ENCODE measurements at places on chromosomes 3 and 15.

GRCh38 chr3:98985431-98985830 lies 83.9 kb upstream of the DCBLD2 start:
- DNase-seq, result no peak

DNA sequence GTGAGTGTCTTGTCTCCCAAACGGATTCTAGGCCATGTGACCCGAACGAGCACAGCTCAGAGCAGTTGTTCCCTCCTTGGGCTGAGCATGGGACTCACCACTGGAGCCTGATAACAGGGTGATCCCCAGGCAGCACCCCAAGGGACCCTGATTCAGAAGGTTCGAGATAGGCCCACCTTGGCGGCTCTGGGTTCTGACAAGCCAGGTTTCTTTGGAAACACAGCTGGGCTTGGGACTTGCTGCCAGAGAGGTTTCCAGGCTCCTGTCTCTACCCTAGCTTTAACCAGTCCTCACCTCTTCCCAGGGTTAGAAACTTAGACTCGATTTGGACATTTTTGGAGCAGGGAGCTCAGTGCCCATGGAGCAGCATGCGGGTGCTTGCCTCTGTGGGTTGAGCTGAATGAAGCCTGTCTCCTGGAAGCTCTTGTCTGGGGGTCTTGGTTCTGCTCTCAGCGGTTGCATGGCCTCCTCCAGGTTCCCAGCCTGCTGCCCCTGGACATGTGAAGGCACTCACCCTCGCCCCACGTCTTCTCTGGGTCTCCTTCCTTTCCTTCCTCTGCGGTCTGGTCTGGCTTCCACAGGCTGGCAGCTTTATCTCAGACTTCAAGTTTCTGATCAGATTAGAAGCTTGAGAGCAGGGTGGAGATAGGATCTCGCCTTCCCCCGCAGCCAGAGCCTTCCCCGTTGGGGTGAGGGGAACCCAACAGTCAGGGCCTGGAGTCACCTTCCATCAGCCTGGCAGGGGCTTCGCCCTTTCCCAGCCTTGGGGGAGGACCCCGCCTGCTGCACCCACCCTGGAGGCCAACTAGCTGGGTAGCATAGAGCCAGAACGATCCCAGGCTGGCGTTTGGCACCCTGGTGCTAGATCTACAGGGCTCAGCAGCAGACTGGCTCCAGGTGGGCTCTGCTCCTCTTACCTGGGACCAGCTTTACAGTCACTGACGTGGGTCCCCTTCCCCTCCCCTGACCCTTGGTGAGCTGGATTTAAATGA lies 21.0 kb downstream of the PAQR5 start:
- DNase-seq, result no peak

DNA sequence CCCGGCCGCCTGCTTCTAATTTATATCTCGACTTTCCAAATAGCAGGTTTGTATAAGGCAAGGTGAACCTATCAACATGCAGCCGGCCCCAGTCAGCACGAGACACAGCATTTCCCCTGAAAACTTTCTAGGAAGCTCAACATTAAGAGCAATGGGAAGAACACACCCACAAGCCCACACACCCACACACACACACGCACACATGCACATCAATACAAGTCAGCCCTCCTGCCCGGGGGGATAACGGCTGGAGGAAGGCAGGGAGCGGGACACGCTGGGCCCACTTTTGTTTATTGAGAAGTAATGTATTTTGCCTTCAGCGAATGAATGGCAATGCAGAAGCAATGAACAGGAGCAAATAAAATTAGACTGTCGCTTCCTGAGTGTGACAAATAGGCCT lies 83.5 kb downstream of the PCSK6 start:
- no peak for DNase-seq

DNA sequence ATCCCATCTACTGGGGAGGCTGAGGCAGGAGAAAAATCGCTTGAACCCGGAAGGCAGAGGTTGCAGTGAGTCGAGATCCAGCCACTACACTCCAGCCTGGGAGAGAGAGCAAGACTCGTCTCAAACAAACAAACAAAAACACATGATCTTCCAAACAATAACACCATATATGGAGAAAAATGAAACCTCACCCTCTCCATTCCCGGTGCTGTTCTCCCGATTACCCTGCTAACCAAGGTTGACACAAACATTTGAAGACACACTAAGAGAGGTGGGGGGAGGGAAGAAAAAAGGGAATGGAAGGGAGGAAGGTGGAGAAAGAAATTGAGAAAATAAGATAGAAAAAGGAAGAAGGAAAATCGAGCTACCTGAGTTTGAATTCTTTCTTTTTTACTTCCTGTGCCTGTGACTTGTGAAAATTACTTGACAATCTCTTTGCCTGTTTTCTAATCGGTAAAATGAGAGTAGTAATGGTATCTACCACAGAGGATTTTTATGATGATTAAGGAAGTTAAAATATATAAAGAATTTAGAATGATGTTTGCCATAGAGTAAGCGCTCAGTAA lies 1.1 kb upstream of the PLSCR2 start:
- no peak for DNase-seq

DNA sequence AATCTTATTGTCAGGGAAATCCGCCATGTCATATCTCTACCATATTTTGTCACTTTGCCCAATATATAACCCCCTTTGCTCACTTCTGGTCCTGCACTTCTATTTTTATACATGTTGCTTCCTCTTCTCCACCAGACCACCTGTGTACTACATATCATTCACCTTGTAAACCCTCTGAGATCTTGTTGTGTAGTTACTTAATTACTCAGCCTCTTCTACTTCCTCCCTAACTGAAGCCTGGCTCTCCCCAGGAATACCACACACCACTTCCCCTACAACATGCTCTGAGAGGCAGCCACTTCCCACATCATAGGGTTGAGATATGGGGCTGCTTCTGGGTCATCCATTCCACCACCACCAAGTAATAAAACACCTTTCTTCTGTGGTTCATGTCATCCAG lies 10.0 kb downstream of the HEXA start:
- no peak for DNase-seq

DNA sequence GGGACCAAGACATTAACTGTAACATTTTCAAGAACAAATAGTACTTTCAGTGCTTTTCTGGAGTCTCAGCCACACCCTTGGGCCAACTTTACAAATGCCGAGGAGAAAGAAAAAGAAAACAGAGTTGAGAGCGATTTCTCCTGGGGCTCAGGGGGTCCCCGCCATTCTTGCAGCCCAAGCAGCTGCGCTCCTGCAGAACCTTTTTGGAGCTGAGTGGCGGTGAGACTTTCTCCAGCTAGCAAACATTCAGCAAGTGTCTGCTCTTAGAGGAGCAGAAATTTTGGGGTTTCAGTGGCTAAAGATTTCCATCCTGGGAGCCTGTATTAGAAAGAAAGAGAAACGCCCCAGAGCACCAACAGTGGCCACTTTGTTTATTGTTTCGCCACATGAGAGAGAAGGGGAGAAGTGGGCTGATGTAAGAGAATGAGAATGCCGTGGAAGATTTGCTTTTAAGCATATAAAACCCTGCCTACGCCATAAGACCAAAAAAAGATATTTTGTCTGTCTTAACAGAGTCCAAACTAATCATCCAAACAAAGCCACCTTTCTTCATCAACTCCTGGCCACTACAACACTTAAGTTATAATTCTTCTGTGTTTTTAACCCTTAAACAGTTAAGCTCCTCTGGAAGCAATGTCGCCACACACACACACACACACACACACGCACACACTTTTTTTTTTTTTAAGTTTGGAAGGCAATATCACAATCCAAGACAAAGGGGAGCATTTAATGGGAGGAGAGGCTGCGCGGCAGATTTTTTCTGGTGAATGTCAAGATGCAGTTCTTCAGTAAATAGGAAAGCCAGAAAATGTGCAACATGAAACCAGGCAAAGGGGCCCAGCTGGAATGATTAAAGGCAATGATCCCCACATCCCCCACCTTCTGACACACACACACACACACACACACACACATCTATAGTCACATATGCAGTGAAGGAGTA lies 19.2 kb downstream of the EID1 start:
- DNase-seq, result no peak

- no peak for DNase-seq
Observed at GRCh38 chr3:30289766-30290165, 316.6 kb upstream of the TGFBR2 start.

DNA sequence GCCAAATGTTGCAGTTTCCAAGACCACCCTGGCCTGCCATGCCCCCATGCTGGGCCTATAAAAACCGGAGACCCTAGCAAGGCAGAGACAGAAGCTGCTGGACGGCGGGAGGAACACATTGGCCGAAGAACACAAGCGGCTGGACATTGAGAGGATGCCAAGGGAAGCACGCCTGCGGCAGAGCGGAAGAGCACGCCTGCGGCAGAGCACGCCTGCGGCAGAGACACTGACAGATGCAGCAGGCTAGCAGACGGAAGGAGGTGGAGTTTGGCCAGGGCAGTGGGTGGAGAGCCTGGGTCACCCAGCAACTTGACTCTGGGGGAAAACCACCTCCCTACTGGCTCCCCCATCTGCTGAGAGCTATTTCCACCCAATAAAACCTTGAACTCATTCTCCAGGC lies 322.3 kb upstream of the TBL1XR1 start:
- DNase-seq, result no peak

DNA sequence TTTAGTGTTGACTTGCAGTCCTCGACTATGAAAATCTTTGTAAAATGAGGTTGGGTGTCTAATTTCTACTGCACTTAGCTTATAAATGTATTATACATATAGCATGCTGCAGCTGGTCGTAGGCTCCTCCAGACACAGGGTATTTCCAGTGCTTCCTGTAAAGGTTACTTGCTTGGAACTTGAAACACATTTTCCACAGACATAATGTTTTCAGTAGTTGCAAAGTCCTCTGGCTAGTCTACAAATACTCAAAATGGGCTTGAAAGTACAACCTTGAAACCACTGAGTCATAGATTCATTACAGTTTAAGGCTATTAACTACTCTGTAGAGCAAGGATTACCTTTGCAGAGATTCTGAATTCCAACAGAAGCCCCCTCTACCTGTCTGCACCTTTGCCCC lies 464.1 kb downstream of the RAP2B start:
- DNase-seq, result no peak

Measured in stimulated activated CD4-positive, alpha-beta T cell treated with anti-CD3 and anti-CD28 coated beads, TNF-alpha, amount 100 ng/mL, for 48 hours (primary cell).